NK-92 treated with Interleukin-12 subunit alpha and Interleukin-12 subunit beta, amount 100 ng/mL, for 24 hours (cell line): ENCODE measurements at places on chromosomes 1 and 21.

GRCh38 chr21:44360159-44360558 is 6.7 kb downstream of the TRPM2 start:
- DNase-seq = no peak

- no peak for DNase-seq
These were observed 79.6 kb downstream of the DAB1 start for GRCh38 chr1:57344265-57344664.

DNA sequence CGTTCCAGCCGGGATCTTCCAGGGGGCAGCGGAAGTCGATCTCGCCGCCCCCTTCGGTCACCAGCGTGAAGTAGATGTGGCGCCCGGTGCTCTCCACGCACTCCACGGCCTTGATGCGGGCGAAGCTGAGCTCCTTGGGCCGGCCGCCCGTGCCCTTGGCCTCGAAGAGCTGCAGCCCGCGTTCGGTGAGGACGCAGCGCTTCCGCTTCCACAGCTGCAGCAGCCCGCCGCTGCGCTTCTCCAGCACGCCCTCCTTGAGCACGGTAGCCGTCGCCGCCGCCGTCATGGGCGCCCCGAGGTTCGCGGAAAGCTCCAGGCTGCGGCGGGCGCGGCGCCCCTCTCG is 516 bp downstream of the PHLDA3 start:
- DNase-seq = no peak

- no peak for DNase-seq
These were observed 73.4 kb downstream of the CEP350 start for GRCh38 chr1:180027949-180028445.

- DNase-seq = no peak
These were observed 85.3 kb downstream of the VPS13D start for GRCh38 chr1:12315146-12315545.

DNA sequence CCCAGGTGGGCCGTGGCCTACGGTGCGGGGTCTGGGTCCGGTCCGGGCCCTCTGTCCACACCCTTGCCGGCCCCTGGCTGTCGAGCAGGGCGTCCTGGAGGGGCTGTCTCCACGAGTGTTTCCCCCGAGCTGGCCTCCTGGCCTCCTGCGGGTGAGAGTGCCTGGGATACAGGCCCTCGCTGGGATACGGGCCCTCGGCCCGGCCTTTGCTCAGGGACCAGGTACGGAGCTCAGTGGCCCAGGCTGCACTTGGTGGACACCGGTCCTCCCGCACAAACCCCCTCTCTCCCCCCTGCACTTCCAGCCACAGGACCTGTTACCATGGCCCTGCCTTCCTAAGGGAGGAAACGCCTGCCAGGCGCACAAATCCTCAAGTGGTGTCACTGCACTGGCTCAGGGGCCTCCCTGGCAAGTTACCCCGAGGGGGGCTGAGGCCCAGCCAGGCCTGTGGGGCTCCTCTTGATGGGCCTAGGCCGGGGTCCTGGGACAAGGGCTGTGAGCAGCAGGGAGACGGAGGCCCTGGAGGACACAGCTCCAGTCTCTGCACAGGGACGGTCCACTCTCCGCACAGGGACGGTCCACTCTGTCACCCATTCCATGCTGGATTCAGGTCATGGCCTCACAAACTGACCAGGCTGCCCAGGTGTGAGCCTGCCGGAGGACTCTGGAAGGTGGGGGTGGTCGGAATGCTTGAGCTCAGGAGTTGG is 18.2 kb upstream of the RNF223 start:
- DNase-seq = no peak
